SK-N-DZ (cell line): ENCODE measurements at places on chromosomes 13 and 19.
A peak's percentile ranks its signal among the peaks of the same experiment; 100 is the strongest.

GRCh38 chr13:101492251-101492910 is 39.9 kb downstream of the ITGBL1 start:
- no peak for DNase-seq

- no peak for DNase-seq
These were observed 47.1 kb downstream of the USPL1 start for GRCh38 chr13:30664689-30665275.

DNA sequence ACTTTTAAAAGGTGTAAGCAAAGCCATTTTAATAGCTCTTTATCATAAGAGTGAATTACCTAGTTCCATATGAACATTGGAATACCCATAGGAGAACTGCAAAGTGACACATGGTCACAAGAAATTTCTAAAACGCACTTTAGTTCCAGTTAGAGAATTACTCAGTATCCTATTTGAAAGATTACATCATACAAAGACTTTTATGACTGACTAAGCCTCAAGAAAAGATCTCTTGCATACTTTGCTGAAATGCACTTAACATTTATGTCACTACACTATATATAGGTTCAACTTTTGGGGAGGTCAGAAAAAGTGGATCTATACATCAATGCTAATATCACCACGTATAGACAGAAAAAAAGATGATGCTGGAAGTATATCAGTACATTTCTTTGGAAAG is 7.1 kb downstream of the PCDH9 start:
- DNase-seq = no peak

GRCh38 chr19:10603873-10604459 is 16.9 kb upstream of the AP1M2 start:
- DNase-seq = no peak

- no peak for DNase-seq
These were observed 147.5 kb upstream of the SOX21 start for GRCh38 chr13:94859811-94860210.

DNA sequence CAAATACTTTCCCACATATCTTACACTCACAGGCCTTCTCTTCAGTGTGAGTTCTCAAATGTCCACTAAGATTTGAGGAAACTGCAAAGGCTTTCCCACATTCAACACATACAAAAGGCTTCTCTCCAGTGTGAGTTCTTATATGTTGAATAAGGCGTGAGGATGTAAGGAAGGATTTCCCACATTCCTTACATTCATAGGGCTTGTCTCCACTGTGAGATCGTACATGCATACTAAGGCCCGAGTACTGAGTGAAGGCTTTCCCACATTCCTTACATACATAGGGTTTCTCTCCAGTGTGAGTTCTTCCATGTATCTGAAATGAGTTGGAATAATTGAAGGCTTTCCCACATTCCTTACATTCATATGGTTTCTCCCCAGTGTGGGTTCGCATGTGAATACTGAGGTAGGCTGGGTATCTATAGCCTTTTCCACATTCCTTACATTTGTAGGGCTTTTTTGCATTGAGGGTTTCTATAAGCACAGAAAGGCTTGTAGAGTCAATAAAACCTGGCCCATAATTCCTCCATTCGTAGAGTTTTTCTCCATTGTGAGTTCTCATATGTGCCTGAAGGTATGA is 9.6 kb downstream of the ZNF426 start:
- no peak for DNase-seq

DNA sequence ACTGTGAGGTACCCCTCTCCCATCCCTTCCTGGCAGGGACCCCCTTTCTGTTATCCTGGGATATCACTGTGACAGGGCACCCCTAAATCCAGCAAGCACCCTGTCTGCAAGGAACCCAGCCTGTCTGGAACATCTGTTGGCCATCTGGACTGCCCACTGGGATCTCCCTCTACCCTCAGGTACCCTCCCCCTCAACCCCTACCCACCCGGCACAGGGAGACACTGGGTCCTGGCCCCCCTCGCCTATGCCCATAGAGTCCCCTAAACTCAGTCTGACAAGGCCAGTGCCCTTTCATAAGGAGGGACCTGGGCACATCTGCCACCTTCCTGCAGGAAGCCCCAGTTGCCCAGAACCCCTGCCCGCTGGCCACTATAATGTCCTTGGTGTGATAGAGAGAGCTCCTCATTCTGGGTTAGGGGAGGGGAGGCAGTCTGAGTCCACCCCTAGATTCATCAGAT is 2.8 kb upstream of the SLC27A5 start:
- DNase-seq = no peak

DNA sequence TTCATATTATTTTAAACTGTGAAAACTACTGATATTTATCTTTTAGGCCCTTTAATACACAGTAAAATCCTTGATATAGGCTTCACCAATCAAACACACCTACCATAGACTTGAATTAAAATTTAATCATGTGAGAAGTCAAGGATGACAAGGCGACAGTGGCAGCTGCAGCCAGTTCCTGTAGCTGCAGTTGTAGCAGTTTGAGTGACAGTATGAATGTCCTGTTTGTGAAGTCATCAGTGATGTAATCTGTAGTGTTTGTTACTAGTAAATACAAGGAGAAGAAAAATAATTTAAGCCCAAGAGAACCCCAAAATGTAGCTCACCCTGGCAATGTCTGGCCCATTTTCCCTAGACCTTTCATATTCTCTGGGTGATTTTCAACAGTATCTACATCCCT is 897.0 kb downstream of the SLITRK6 start:
- no peak for DNase-seq

DNA sequence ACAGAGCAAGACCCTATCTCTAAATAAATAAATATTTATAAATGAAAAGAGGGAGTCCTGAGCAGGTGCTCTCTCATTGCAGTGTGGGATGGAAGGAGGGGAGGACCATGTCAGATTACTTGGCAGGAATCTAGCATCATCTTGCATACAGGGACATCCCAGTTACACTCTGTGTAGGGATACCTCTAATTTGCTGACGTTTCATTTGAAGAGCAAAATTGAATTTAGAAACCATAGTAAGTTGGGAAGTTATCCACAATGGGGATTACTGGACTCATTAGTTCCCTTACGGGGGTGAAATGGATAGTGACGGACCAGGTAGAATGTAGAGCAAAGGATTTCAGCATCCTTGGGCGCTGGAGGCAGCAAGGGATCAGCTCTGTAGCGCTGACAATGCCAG is 52.1 kb downstream of the ARHGEF18 start:
- no peak for DNase-seq

DNA sequence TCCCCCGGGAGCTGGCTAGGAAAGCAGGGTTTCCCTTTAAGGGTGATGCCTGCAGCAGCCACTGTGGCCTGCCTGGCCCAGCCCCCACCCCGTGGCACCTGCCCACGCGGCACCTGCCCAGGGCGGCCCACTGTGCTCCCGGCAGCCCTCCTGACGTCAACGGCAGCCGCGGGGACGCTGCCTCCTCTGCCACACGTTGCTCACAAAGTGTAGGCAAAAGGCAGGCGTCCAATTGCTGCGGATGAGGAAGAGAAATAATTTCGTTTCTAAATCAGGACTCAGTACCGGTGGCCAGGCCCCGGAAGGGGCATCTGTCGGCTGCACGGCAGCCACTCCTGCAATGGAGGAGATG is 122.3 kb downstream of the URI1 start:
- no peak for DNase-seq

GRCh38 chr19:34475975-34476594 is 5.5 kb upstream of the WTIP start:
- no peak for DNase-seq

- peak; percentile 57 for DNase-seq
These were observed 30.1 kb downstream of the RDH8 start for GRCh38 chr19:10043286-10043927.

- DNase-seq = no peak
These were observed at the start of gene KLK15 for GRCh38 chr19:50833117-50833801. TSS of gene KLK15 (minus strand) at chr19:50833574. CDS start at chr19:50831492, 2,082 bp downstream.

DNA sequence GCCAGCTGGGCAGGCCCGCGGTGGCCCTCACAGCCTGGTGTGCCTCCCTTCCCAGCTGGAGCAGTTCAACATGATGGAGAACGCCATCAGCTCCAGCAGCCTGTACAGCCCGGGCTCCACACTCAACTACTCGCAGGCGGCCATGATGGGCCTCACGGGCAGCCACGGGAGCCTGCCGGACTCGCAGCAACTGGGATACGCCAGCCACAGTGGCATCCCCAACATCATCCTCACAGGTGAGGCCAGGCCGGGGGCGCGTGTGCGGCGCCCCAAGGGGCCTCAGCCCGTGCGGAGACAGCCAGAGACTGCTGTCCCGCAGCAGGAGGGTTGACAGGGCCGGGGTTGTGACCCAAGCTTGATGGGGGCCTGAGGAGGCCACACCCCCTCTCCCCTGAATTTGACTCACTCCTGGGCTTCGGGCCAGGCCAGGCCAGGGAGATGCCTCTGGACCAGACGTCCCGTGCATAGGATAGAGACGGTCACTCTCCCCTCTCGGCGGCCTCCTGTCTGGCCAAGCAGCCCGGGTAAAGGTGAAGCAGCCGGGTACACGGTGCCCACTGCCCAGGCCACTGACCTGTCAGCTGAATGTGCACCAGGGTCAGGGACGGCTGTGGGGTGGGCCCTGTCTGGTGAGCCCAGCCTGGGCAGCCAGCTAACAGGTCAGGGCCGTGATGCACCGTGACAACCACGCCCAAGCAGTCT is 15.4 kb downstream of the COMP start:
- DNase-seq = no peak

DNA sequence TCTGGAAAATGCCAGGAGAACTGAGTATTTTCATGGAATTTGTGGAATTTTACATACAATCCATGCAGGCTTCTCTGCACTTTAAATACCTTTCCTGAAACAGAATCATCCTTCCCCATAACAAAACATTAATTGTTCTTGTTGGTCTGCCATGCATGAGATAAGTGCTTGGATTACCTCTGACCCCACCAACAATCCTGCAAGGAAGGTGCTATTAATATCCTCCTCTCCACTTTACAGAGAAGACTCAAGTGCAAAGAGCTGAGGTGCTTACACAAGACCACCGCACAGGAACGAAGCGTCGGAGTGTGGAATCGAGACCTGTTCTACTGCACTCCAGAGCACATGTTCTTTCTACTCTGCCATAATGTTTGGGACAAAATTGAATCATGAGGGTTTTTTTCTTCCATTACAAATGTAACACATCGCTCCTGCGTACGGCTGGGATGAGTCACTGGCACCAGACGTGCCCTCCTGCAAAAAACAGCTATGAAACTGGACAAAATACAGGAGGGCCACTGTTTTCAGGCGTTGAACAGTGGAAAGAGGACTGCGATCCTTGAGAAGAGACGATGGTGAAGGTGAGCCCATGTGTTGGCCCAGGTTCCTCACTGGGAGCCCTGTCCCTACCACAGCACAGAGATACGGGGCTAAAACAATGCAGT is 12.9 kb upstream of the LRRC4B start:
- no peak for DNase-seq

DNA sequence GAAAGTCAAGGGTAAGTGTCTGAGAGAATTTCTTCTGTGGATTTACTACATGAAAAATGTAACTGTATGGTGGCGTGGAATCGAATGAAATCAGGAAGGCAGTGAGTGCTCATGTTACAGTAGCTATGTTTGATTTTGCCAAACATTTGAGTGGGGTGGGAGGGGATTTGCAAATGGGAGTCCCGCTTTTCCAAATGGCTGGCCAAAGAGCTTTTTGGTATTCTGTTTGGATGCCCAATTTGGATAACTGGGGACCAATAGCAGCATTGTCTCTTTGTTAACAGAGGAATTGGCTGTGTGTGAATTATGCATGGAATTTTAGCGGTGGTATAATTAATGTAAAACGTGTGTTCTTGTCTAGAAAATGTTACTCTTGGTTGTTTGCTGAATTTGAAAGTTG is 17.8 kb downstream of the HNRNPM start:
- no peak for DNase-seq

- no peak for DNase-seq
These were observed 459.4 kb downstream of the FOXO1 start for GRCh38 chr13:40207001-40207478.

- no peak for DNase-seq
These were observed 30.2 kb downstream of the TMTC4 start for GRCh38 chr13:100644371-100644770.

DNA sequence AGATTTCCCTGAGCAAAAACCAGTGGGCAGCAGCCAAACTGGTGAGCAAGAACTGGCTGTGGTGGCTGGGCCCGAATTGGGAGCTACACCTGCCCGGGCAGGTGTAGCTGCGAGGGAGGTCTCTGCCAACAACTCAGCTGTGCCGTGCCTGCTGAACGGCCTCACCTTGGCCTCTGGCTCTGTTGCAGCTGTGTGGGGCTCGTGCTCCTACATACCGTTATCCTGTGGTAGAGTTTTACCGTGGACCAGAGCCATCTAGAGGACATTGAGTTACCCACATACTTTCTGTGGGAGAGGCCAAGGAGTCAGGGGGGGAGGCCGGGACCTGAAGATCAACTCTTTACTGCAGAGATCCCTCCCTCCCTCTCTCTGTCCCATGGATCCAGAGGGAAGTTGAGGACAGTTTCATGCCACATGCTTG is 113.2 kb downstream of the TM9SF2 start:
- peak; percentile 17 for DNase-seq

- DNase-seq = peak; percentile 88
These were observed 773.2 kb upstream of the SLC10A2 start for GRCh38 chr13:103839460-103839859.

- no peak for DNase-seq
These were observed 12.3 kb upstream of the GGACT start for GRCh38 chr13:100600915-100601314.

GRCh38 chr13:43329702-43330101 is 306.3 kb downstream of the DNAJC15 start:
- no peak for DNase-seq

- DNase-seq = no peak
These were observed 687 bp upstream of the CIRBP start for GRCh38 chr19:1268226-1269064.

- DNase-seq = no peak
These were observed 58.6 kb downstream of the GADD45B start for GRCh38 chr19:2534423-2535013.

DNA sequence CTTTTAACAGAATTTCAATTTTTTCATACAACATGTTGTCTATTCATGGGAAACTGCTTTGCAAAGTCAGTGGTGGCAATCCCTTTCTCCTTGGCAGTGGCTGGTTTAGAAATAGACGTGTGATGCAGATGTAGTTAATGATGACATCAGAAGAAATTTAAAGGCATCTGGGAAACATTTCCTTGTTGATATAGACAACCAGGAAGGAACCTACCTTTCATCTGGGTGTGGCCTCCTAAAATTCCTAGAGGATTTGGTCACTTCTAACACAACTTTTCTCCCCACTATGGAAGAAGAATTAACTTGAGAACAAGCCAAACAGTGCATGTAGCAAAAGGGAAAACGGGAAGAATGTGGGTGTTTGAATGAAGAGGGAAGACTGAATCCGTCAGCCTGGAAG is 102.8 kb downstream of the EFNB2 start:
- no peak for DNase-seq

GRCh38 chr19:15584541-15585115 is 30.4 kb upstream of the CYP4F8 start:
- DNase-seq = peak; percentile 62
